ENCODE measurements at places on chromosomes 6 and 20.
A peak's percentile ranks its signal among the peaks of the same experiment; 100 is the strongest.

DNA sequence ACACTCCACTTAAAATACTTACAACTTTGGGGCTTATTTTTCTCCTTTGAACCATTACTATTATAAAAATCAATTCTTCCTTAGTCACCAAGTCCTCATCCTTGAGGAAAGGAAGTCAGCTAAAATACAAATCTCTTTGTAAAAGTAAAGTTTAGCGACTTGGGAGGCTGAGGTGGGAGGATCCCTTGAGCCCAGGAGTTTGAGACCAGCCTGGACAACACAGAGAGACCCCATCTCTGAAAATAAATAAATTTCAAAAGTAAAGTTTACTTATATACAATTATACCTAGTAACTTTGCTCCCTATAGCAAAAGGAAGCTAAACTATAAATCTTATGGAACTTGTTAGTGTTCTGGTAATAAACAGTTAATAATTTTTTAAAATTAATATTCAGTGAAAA, 40.4 kb downstream of the MYB start:
- DNase-seq = no peak

- no peak for DNase-seq
Observed at GRCh38 chr20:60202046-60202445, 243.8 kb downstream of the CDH26 start.

- no peak for DNase-seq
Observed at GRCh38 chr6:140957386-140957785, 1175.3 kb upstream of the GJE1 start.

GRCh38 chr6:142551274-142551811, 249.5 kb downstream of the ADGRG6 start:
- DNase-seq = no peak

GRCh38 chr6:104987218-104987617, 30.3 kb downstream of the LIN28B start:
- no peak for DNase-seq

DNA sequence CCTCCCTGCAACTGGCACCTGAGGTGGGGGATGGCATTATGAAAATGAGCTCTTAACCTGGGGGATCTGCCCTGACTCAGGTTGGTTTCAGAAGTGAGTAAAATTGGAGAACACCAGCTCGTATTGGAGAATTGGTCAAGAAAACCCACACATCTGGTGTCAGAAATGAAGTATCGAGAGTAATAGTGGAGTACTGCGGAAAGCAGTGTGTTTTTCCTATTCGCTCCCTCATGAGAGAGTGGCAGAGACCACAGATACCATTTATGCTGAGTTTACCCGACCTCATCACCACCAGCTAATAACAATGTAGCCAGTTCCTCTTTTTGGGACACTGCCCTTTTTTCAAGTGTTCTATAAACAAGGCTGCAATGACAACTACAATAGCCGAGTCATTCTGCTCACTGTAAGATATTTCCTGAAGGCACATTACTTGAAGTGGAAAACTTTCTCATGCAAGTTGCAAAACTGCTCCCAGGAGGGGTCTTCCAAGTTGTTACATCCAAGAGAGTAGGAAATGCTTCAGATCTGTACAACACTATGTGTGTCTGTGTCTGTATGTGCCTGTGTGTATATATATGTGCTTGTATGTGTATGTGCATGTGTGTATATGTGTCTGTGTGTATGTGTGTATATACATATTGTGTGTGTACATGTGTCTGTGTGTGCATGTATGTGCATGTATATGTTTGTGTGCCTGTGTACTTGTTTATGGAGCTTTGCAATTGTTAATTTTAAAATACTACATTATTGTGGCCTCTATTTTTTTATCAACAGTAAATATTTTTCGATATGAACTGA, 106.0 kb upstream of the CST7 start:
- DNase-seq = peak; percentile 95

DNA sequence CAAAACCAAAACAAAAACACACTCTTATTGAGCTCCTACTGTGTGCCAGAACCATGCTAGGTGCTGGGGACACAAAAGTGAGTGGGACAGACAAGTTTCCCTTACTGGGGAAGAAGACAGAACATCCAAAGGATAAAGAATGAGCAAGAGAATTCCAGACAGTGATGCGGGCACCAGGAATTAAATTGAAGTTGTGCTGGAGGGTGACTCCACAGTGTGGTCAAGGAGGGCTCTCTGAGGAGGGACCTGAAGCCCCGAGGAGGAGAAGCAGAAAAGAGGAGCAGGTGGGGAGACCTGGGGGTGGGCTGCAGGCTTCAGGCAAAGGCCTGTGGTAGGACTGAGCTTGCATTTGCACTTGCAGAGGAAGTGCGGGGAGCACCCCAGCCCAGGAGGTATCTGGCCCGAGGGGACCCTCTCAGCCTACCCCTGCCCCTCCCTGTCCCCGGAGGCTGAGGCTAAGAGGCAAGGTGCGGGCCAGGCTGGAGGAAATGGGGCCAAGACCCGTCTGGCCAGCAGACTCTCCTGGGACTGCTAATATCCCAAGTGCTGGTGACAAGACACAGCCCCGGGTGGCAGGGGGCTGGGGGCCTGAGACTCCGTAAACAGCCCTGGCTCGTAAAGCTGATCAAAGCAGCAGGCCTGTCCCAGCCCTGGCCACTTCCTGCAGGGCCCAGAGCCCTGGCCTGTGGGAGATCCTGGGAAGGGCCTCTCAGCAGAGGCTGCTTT, 57.1 kb downstream of the SNAI1 start:
- no peak for DNase-seq

- DNase-seq = no peak
Observed at GRCh38 chr20:60950561-60950960, 301.5 kb upstream of the CDH4 start.

- peak; percentile 16 for DNase-seq
Observed at GRCh38 chr20:47949230-47949629, 163.9 kb upstream of the SULF2 start.

DNA sequence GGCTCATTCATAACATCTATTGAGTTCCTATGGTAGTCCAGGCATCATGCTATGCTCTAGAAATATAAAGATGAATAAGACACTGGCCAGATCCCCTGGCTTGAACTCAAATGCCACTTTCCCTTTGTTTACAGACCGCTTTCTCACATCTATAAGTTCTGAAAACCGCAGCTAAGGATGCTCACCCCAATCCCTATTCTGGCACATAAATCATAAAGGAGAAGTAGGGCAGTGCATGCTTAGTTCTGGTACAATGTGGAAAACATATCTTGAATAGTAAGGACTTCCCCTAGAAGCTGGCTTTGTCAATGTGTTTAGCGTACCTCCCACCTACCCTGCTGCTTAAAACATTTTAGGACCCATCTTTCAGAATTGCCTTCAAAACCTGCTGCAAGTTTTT, 26.4 kb downstream of the MRS2 start:
- peak; percentile 74 for DNase-seq

DNA sequence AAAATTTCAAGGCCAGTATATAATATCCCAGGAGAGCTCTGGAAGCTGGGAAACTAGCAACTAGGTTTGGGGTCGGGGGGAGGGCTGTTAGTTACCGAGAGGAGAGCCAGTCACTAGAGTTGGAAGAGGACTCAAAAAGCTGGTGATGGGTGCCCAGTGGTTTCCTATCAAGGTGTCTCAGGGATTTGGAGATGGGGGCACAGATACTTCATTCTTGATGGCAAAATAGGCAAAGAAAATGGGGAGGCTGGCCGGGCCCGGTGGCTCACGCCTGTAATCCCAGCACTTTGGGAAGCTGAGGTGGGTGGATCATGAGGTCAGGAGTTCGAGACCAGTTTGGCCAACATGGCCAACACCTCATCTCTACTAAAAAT, 805 bp downstream of the PHF1 start:
- DNase-seq = no peak

DNA sequence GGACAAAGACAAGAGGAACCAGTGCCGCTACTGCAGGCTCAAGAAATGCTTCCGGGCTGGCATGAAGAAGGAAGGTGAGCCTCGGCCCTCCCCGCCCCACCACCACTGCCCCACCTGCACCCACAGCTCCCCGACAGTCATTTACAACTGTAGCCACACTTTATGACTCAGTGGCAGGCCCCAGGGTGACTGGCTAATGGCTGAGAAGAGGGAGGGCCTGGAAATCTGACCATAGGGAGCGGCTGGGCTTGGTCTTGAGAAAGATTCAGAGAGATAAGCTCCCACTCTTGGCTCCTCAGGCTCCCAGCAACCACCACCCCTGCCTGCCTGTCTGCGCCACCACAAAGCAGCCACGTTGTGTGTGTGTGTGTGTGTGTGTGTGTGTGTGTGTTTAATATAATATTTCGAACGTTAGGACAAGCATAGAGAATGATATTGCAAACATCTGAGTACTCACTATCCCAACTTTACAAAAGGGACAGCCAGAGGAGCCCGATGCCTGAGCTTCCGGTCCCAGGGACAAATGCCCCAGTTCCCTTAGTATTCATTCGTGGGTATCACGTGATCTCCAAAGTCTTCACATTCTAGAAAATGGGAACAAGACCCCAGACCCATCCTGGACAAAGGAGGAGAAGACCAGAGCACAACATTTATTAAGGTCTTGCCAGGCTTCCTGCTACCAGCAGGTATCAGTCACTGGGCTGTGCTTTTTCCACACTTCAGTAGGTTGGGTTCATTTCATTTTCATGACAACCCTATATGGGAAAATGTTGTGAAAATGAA, 52.1 kb downstream of the HNF4A start:
- peak; percentile 60 for DNase-seq

DNA sequence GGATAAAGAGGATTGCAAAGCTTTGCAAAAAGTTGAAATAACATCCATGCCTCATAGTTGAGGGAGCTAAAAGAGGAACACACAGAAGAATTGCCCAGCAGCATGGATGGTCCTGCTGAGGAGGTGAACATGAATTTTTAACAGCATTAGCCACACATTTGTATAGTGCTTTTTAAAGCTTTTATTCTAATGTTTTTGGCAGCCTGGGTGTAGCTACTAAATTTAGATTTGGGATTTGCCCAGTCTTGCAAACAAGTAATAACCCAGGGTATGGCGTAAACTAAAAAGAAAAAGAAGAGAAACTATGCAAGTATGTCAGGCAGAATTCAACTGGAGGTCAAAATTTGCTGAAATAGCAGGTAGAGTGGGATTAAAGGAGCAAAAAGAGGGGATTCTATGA, 75.1 kb upstream of the PTPRK start:
- DNase-seq = no peak

- DNase-seq = peak; percentile 9
Observed at GRCh38 chr20:50744143-50744792, 12.9 kb downstream of the PARD6B start.

DNA sequence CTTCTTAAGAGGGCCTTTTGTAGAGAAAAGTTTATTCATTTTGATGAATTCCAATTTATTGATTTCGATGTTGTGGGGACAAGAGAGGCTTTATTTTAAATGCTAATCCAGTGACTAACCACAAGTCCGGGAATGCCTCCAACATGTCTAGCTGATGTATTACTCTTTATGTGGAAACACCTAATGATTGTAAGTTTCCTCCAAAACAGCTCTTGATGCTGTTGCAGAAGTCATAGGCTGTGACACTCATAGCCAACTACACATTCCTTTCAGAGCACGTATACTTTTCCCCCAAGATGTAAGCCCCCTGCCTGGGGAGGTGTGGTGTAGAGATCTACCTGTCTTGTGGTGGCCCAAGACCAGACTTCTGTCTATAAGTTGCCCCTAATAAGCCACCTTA, 61.3 kb upstream of the RNF24 start:
- peak; percentile 36 for DNase-seq

GRCh38 chr6:55584654-55585354, 5.8 kb upstream of the HMGCLL1 start:
- no peak for DNase-seq

GRCh38 chr6:155200012-155200411, 63.8 kb upstream of the CLDN20 start:
- no peak for DNase-seq

DNA sequence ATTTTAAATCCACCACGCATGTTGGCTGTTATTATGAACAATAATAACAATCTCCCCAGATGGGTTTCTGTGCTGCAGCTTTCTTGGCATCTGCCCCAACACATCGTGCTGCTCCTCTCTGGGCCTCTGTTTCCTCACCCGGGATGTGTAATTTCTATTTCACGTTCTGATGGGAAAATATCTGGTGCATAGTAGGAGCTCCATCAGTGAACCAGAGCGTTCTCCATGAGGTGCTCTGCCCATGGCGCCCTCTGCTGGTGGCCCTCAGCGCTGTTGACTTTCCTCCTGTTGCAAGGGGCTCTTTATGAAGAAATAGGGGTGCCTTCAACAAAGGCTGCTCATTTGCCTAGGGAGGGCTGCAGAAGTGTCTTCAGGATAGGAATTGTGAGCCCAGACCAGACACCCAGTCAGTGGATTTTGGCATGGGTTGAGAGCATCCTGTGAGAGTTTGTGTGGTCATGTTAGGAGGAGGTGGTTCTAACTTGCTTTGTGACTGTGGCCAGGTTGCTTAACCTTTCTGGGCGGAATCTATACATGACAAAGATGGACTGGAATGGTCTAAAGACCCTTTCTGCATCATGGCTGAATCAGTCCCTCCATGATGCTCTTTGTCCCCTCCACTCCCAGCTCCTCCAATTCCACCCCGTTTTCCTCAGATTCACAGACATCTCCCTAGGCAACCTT, 8.1 kb downstream of the SCRT2 start:
- DNase-seq = peak; percentile 26

DNA sequence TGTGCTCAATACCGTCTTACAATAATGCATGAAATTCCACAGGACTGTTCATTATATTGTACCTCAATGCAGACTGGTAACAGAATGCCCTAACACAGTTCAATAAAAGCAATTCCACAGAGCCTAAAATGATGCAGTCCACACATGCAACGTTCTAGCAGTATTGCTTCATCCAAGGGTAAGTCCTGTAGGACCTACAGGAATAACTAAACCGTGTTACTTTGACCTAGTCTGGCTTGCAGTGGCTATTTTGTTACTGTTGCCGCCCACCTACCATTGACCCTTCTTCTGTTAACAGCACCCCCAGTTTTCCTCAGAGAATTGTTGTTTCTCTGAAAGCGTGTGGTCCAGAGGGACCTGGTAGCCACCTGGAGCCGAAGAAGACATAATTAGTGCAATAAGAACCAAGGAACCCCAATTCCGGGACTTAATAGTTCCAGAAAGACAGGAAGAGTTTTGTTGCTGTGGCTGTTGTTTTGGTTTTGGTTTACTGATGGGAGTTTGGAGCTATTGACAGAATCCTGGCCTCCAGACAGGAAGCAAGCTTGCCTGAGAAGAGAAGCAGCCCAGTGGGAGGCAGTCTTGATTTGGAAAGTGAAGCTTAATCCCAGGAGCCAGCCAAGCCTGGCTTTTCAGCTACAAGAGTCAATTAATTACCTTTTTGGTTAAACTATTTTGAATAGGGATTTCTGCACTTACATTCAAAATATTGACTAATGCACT, 91.3 kb downstream of the FRK start:
- no peak for DNase-seq

GRCh38 chr6:148500402-148500801, 157.8 kb downstream of the SASH1 start:
- no peak for DNase-seq
